ENCODE measurements at places on chromosomes 4 and X.

GRCh38 chr4:4673070-4673469 lies 131.2 kb upstream of the STX18 start:
- peak; percentile 35 for DNase-seq

- DNase-seq = peak; percentile 31
Observed at GRCh38 chr4:3168029-3168428, 80.9 kb upstream of the MSANTD1 start.

- no peak for DNase-seq
Observed at GRCh38 chr4:52726826-52727580, 24.2 kb downstream of the ERVMER34-1 start.

DNA sequence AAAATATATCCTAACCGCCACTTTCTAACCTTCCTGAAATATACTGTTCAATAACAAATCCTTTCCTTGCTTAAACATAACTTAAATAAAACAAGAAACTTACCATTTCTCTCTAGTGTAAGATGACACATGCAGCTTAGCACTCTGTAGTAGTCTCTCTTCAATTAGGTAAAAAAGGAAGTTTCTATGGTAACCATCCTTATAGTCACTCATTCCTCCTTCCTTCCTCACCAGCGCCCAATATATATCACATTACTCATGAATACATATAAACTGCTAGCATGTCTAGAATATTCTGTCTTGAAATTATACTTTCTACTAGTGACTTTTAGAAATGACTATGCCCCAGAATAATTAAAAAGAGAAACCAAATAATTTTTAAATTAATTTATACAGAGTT lies 112.2 kb downstream of the SNCA start:
- peak; percentile 43 for DNase-seq

- DNase-seq = no peak
Observed at GRCh38 chr4:91064157-91064853, 937.1 kb downstream of the CCSER1 start.

DNA sequence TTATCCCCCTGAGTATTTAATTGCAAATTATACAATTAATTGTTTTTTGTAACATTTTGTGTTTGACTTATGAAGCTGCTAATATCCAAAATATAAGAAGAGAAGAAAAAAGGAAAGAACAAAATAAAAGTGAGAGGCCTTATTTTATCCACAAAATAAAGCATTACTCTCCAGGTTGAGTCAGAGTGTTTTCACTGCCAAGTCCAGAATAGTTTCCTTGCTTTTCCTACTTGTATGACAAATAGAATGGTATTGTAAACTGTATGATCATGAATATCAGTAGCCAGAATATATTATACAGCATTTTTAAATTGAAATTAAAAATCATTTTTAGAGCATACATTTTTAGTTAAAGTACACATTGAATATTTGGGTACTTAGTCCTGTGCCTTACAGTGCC lies 237.8 kb downstream of the NDST4 start:
- DNase-seq = no peak

GRCh38 chr4:87659247-87659931 lies 9.3 kb downstream of the DMP1 start:
- peak; percentile 10 for DNase-seq

GRCh38 chr4:101682946-101683345 lies 107.6 kb upstream of the BANK1 start:
- DNase-seq = no peak

DNA sequence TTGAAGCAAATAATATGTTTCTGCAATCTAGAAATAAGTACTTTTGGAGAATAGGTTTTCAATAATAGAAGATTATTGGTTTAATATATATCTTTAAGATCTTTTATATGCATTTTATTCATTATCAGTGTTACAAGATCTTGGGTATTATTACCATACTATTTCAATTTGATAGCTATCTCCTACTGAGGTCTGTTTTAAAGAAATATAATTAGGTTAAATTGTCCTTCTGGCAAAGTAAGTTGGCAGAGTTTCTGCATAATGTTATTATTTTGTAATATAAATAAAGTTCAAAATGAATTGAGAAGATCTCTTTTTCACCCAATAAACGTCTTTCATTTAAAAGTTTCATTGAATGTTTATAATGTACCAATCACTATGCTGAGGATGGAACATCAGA lies 443.7 kb downstream of the FAT4 start:
- DNase-seq = no peak

DNA sequence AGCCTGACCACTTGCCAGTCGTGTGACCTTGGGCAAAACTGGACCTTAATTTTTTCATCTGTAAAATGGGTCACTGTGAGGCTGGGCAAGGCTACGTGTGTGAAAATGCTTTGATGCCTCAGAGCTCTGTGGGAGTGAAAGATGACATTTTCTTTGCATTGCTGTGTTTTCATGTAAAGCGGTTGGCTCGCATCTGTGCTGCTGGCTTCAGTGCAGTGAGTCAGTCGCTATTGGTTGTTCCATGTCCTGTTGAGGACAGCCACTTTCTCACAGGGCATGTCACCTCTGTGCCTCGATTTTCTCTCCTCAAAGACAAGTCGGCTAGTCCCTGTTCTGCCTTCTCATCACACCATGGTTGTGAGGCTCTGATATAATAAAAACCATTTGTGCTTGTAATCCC lies 4.4 kb downstream of the MTMR1 start:
- DNase-seq = no peak

GRCh38 chr4:8026453-8026852 lies 86.8 kb upstream of the AFAP1 start:
- DNase-seq = no peak

GRCh38 chr4:10092481-10093270 lies 23.9 kb downstream of the WDR1 start:
- no peak for DNase-seq

DNA sequence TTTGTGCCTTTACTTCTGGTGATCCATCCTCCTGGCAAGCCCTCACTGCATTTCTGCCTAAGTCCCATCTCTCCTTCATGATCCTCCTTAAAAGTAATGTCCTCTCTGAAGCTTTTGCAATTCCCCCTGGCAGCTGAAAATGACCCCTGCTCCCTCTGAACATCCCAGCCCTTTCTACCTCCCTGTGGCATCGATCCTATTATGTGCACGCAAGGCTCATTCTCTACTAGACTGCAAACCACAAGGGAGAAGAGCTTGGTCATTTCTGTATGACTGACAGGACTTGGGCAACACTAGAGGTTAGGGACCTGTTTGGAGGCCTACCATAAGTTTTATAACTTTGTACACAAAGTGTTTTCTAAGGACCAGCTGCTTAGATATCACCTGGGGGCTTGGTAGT lies 50.8 kb upstream of the RAP2C start:
- DNase-seq = no peak

- peak; percentile 84 for DNase-seq
Observed at GRCh38 chrX:39859991-39860861, 237.5 kb downstream of the BCOR start.

DNA sequence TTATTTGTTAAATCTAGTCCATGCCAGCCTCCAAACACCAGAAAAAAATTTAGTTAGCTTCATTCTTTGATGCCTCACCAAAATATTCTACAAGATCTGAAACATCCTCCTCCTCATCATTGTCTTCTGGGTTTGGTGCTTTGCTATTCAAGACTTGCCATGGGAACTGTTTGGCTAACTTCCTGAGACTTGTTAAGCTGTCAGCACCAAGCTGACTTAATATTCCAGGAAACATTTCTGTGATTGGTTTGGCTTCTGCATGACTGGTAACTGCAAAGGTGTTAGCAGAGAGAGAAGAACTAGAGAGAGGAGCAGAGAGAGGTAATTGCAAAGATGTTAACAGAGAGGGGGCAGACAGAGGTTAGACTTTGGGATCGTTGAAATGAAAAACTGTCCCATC lies 101.3 kb downstream of the PALLD start:
- DNase-seq = peak; percentile 75
